ENCODE measurements at places on chromosomes 4 and X. TPM values are rescaled to one million over a fixed set of nuclear protein-coding genes. Genes with fewer than 3 reads are reported as not detected.

The CTSO gene
- total RNA-seq, result 9.9 TPM

The MGAT4D gene
- under 0.01 TPM for total RNA-seq

The UGT2B11 gene
- not detected for total RNA-seq

The BCAP31 gene
- 87.9 TPM for total RNA-seq

The MGARP gene
- total RNA-seq, result 0.46 TPM

The XPNPEP2 gene
- total RNA-seq, result 0.23 TPM

The SLITRK4 gene
- 59.3 TPM for total RNA-seq

The PABPC4L gene
- total RNA-seq, result 3.2 TPM

The PFKFB1 gene
- 0.23 TPM for total RNA-seq

The TMEM156 gene
- total RNA-seq, result 0.46 TPM
